ENCODE measurements at places on chromosomes 16 and 17.

- DNase-seq: peak; percentile 71
Measured at GRCh38 chr17:37358098-37358829, 17.5 kb upstream of the C17orf78 start.

DNA sequence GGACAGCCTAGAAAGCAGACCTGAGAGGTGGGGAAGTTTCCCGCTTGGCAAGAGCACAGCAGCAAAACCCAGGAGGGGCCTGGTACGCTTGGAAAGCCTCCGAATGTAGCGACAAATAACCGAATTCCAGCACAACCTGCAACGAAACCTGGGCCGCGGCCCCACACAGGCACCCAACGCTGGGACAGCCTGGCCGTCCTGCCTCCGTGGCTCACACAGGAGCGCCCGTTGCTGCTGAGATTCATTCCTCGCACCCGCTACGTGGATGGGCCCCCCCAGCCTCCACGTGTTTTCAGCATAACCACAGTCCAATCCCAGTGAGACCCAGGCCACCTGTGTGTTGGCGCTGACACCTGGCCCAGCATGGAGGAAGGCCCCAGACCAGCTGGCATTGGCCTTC, 42.9 kb downstream of the LMF1 start:
- no peak for DNase-seq

DNA sequence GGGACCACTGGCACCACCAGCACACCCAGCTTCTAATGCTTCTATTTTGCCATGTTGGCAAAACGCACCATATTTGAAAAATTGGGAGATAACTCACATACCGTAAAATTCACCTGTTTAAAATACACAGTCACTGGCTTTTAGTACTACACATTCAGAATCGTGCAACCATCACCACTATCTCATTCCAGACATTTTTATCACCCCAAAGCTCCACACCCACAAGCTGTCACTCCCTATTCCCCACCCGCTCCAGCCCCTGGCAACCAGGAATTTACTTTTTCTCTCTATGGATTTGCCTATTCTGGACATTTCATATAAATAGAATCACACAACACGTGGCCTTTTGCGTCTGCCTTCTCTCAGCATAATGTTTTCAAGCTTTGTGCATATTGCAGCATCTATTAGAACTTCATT, 25.0 kb downstream of the PPL start:
- DNase-seq: no peak

DNA sequence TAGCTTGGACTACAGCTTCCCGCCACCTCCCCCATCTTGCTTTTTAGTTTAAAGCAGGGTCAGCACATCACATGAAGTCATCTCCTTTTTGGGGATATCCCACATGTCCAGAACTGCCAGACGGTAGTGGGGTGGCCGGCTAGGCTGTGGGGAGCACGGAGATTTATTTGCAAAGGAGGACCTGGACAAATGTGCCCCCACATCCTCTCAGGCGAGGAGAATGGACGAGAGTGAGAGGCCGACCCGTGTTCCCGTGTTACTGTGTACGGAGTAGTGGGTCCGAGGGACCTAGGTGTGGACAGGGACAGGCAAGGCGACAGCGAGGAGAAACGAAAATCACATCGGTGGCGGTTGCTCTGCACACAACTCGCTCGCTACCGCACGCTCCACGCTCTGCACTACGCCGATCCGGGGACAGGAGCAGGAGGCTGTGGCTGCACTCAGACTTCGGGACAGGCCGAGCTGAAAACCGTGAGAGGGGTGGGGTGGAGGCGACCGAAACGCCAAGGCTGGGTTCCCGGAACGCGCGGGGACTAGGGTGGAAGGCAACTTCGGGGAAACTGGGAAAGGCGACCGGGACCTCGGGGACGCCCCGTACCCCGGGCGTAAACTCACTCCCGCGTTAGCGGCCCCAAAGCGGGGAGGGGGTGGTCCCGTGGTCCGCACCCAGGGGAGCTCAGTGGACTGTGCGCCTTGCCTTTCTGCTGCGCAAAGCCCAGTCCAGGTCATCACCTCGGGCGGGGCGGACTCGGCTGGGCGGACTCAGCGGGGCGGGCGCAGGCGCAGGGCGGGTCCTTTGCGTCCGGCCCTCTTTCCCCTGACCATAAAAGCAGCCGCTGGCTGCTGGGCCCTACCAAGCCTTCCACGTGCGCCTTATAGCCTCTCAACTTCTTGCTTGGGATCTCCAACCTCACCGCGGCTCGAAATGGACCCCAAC, at the start of gene MT1A:
TSS of gene MT1A (plus strand) at position 853 of the 937 bp plus-strand sequence. CDS start at position 926, 73 bp downstream.
- no peak for DNase-seq

GRCh38 chr16:46996391-46996790, 22.9 kb upstream of the DNAJA2 start:
- no peak for DNase-seq

DNA sequence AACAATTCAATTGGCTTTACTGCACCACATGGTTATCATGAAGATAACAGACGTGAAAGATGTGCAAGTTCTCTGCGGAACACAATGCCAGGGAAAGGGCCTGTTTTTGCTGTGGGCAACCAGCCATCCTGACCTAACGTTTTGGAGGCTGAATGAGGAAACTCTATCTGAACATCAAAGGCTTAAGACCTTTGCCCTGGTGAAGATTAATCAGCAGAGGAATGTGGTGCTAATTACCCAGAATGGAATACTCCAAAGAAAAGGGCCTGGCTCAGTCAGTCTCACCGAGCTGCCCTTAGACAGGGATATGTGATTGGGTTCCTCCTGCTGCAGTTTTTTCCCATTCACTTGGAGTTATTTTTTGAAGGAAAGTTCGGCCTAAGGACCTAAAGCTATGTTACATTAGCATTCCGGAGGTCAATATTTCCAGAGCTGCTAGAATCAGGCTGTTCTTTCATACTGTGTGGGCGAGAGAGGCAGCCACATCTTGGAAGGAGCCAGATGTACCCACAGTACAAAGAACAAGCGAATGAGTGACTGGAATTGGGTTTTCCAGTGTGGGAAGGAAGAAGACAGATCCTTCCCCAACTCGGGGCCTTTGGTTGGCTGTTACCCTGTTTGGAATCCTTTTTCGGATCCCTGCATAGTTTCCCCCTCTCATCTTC, 15.5 kb downstream of the ASIC2 start:
- DNase-seq: no peak

DNA sequence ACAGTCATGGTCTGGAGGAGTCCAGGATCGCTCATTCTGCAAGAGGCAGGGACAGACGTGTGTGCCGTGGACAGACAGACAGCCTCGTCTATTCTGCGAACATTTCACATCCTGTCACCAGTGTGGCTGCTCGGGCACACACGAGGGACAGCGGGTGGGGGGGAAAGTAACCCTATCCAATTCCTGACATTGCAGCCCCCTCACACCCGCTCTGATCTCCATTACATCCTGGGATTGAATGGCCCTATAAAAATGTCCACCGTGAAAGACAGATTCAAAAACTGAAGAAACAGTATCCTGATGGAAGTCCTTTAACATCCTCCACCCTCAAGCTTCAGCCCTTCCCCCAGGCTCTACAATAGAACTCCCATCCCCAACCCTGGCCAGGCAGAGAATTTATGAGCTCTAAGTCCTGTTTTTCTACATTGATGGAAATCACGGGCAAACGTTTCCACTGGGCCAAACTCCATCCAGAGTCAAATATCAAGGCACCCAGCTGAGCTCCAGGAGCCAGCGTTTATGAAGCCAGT, 39.4 kb downstream of the HS3ST3A1 start:
- no peak for DNase-seq

- no peak for DNase-seq
Measured at GRCh38 chr16:86307514-86307903, 202.8 kb upstream of the FOXF1 start.

- DNase-seq: no peak
Measured at GRCh38 chr17:51085150-51085805, 35.4 kb downstream of the SPAG9 start.

GRCh38 chr17:69231521-69231920, 2.9 kb upstream of the ABCA10 start:
- no peak for DNase-seq

DNA sequence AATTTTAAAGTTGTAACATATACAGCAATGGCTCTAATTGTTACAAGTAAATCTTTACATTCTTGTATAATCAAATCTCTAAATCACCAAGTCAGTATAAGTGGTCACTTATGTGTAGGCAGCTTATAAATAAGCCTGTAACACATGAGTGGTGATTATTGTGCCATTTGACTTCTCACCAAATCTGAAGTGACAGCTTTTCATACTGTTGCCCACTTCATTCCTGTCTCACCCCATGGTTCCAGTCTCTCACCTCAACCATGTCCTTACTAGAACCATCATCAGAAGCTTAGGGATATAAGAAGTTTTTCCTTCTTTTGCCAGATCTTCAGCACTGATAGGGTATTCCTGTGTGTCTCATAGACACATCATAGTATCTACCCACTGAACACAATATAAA, 23.5 kb downstream of the TNRC6A start:
- no peak for DNase-seq

DNA sequence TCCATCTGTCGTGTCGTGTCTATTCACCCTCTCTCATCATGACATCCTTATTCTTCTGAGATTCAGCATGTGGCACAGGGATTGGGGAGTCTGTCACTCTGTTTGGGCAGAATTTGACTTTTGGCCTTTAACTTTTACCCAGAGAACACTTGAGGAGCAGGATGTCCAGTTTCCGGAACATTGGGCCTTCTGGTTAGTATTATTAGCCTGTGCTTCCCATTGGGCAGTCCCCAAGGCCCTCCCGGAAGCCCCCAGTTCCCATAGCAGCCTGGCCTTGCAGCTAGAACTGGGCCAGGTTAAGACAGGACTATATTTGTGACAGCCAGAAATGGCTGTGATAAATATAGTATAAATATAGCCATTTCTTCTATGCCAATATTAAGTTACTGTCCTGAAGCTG, 9.6 kb downstream of the SCN4A start:
- DNase-seq: no peak

- no peak for DNase-seq
Measured at GRCh38 chr16:24906199-24906808, 60.5 kb downstream of the SLC5A11 start.

- no peak for DNase-seq
Measured at GRCh38 chr16:24838554-24839266, 7.1 kb upstream of the SLC5A11 start.

DNA sequence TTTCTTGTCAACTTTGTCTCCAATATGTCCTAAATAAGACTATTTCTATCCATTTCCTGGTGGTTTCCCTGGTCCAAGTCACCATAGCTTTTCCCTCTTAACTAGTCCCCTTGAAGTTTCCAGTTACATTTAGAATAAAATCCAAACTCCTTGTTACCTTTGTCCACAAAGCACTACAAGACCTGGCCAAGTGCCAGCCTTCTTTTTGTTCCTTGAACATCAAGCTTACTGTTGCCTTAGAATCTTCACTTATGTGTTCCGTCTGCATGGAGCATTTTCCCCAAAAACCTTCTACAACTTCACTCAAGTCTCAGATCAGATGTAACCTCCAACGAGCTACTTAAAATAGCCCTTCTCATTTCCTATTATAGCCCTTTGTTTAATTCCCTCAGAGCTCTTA, 101.4 kb downstream of the ITFG1 start:
- no peak for DNase-seq

DNA sequence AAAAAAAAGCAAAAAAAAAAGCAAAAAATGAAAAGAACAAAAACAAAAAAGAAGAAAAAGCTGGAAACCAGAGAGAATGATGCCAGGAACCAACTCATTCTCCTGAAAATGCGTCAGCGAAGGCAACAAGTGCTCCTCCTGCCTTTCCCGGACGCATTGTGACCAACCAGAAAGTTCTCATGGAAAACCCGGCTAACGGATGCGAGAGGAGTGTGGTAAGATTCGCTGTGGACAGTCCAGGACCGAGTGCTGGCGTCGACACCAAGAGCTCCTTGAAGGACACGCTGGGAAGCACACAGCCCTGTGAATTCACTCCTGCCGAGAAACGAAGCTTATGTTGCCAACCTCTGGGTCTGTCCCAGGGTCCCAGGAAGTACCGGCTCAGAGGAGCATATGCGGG, 43.4 kb downstream of the METRNL start:
- DNase-seq: no peak

DNA sequence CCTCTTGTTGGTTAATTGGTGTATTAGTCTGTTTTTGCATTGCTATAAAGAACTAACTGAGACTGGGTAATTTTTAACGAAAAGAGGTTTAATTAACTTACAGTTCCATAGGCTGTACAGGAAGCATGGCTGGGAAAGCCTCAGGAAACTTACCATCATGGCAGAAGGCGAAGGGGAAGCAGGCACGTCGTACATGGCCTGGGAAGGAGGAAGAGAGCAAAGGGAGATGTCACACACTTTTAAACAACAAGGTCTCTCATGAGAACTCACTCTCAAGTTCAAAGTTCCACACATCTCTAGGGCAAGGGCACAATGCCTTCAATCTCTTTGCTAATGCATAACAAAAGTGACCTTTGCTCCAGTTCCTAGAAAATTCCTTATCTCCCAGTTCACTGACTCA, 125.0 kb upstream of the IRX5 start:
- no peak for DNase-seq

DNA sequence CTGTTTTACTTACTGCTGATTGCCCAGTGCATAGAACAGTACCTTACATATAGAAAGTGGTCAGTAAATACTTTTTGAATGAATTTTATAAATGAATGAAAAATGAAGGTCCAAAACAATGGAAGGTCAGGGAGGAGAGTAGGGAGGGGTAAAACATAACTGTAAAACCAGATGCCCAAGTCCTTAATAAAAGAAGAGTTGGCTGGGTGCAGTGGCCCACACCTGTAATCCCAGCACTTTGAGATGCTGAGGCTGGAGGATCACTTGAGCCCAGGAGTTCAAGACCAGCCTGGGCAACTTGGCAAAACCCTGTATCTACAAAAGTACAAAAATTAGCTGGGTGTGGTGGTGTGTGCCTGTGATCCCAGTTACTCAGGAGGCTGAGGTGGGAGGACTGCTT, 108.2 kb downstream of the BRIP1 start:
- DNase-seq: no peak

- no peak for DNase-seq
Measured at GRCh38 chr16:69111216-69111875, 5.9 kb downstream of the HAS3 start.

- no peak for DNase-seq
Measured at GRCh38 chr17:69492410-69493071, 78.0 kb downstream of the MAP2K6 start.

DNA sequence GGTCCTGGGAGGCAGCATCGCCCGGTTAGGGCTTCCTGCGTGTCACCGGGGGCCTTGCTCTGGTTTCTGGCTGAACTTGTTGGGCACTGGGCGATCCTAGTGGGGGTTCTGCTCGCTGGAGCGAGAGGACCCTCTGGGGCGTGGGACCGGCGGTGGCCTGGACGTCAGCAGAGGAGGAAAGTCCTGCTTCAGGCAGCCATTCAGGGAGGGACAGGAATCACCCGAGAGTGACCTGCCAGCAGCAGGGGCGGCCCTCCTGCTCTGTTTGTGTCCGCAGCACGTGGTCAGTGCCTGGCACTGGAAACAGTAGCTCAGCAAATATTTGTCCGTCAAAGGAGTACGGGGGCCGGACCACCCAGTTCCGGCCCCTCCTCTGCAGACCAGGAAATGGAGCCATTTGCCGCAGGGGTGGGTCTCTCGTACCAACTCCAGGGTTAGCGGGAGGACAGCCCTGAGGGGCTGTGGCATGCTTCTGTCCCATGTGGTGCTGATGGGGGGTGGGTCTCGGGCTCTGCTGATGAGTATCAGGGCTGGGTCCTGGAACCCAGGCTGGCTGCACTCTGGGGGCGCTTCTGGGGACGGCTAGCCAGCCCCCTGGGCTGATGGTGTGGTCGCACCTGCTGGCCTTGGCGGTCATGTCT, 48.3 kb downstream of the BAIAP2 start:
- DNase-seq: no peak

All from NAMALWA (cell line).